ENCODE measurements at places on chromosomes 7 and 10. TPM values are rescaled to one million over a fixed set of nuclear protein-coding genes. Genes with fewer than 3 reads are reported as not detected.

The TACC2 gene
- 24.1 TPM for total RNA-seq

The TMEM273 gene
- total RNA-seq = 1.2 TPM

The GPR85 gene
- 3.8 TPM for total RNA-seq

The GPR26 gene
- not detected for total RNA-seq

The HERC4 gene
- total RNA-seq = 46.8 TPM

The TSPAN12 gene
- 26.0 TPM for total RNA-seq

The FAM25G gene
- total RNA-seq = not detected

The SPDYE1 gene
- total RNA-seq = not detected

The CCL26 gene
- total RNA-seq = 7.5 TPM

The EPHB6 gene
- 7.4 TPM for total RNA-seq

The ZNF503 gene
- total RNA-seq = 17.6 TPM

The SLC25A40 gene
- total RNA-seq = 21.6 TPM

The TNKS2 gene
- total RNA-seq = 33.8 TPM

The FGL2 gene
- total RNA-seq = 0.80 TPM

The C1QL3 gene
- 0.52 TPM for total RNA-seq

The MSMB gene
- 2.2 TPM for total RNA-seq

The DPP6 gene
- total RNA-seq = 0.20 TPM

The PCGF5 gene
- 38.7 TPM for total RNA-seq

The WDR86 gene
- total RNA-seq = 10.6 TPM

The WEE2 gene
- total RNA-seq = 3.6 TPM

The OPN4 gene
- total RNA-seq = not detected

The CD36 gene
- total RNA-seq = 16.3 TPM

The PLEKHA1 gene
- 62.6 TPM for total RNA-seq

The NODAL gene
- total RNA-seq = not detected

The MYL10 gene
- total RNA-seq = 0.60 TPM

The CISD1 gene
- 47.0 TPM for total RNA-seq

The VSTM2A gene
- total RNA-seq = not detected

The ASIC3 gene
- 2.9 TPM for total RNA-seq

The ZNF655 gene
- total RNA-seq = 69.6 TPM

The GLRX3 gene
- 86.5 TPM for total RNA-seq

The TSPAN33 gene
- 10.4 TPM for total RNA-seq

The FAM241B gene
- total RNA-seq = 3.7 TPM

The SPDYE5 gene
- total RNA-seq = not detected

The RFC2 gene
- total RNA-seq = 14.6 TPM

The CAMK2B gene
- not detected for total RNA-seq

The NCF1 gene
- total RNA-seq = not detected

The ACTA2 gene
- total RNA-seq = 231 TPM

The KLHDC10 gene
- total RNA-seq = 25.1 TPM

The OPN1SW gene
- not detected for total RNA-seq

The MMD2 gene
- not detected for total RNA-seq

The SPDYE8 gene
- 0.07 TPM for total RNA-seq

The ACSM6 gene
- not detected for total RNA-seq

The SYCE1 gene
- total RNA-seq = not detected

The SPDYE11 gene
- total RNA-seq = 0.07 TPM

The LSM5 gene
- total RNA-seq = 36.4 TPM

The MYO1G gene
- 0.03 TPM for total RNA-seq

The AKR1C2 gene
- 51.0 TPM for total RNA-seq

The PPP1R3C gene
- total RNA-seq = 65.7 TPM

The PPP1R9A gene
- 25.7 TPM for total RNA-seq

The VWA2 gene
- 12.3 TPM for total RNA-seq

The SPDYE2B gene
- not detected for total RNA-seq
